Aorta (tissue), 5 donors: ENCODE measurements at places on chromosomes 12 and 14. TPM values are rescaled to one million over a fixed set of nuclear protein-coding genes. Genes with fewer than 3 reads are reported as not detected.

DIP2B gene
- total RNA-seq: 15.7 TPM

CISTR gene
- not detected for total RNA-seq

- H3K27ac ChIP-seq: no peak overlapping the region
- no peak for DNase-seq
- H3K4me3 ChIP-seq: no peak overlapping the region
- no peaks in the 10 kb centered on the region for H3K36me3 ChIP-seq
- H3K4me1 ChIP-seq: peaks cover 2% of the 10 kb centered on the region
- H3K27me3 ChIP-seq: no peaks in the 10 kb centered on the region
Observed at GRCh38 chr14:73025544-73025943, 1.4 kb downstream of the ZFYVE1 start.

DNA sequence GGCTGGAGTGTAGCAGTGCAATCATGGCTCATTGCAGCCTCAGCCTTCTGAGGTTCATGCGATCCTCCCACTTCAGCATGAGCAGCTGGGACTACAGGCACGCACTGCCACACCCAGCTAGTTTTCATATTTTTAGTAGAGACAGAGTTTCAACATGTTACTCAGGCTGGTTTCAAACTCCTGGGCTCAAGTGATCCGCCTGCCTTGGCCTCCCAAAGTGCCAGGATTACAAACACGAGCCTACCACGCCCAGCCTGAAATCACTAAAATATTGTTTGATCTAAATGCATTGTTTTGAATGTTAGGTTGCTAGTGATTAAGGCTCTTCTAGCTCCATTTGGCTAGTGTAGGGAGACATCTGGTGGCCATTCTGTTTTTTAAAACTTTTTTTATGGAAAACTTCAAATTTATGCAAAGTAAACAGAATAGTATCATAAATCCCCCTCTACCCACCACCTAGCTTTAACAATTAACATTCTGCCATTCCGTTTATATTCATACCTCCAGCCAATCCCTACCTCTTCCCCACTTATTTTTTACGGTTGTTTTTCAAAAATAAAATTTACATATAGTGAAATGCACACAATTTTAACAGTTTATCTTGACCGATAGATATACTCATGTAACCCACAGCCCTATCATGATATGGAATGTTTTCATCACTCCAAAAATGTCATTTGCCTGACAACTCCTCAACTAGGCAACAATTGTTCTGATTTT, 37.8 kb downstream of the MYO1H start:
- no peak for DNase-seq
- peaks cover 5% of the 10 kb centered on the region for H3K27me3 ChIP-seq
- H3K36me3 ChIP-seq: no peaks in the 10 kb centered on the region
- H3K4me3 ChIP-seq: no peak overlapping the region
- no peak overlapping the region for H3K27ac ChIP-seq
- H3K4me1 ChIP-seq: no peaks in the 10 kb centered on the region

DNA sequence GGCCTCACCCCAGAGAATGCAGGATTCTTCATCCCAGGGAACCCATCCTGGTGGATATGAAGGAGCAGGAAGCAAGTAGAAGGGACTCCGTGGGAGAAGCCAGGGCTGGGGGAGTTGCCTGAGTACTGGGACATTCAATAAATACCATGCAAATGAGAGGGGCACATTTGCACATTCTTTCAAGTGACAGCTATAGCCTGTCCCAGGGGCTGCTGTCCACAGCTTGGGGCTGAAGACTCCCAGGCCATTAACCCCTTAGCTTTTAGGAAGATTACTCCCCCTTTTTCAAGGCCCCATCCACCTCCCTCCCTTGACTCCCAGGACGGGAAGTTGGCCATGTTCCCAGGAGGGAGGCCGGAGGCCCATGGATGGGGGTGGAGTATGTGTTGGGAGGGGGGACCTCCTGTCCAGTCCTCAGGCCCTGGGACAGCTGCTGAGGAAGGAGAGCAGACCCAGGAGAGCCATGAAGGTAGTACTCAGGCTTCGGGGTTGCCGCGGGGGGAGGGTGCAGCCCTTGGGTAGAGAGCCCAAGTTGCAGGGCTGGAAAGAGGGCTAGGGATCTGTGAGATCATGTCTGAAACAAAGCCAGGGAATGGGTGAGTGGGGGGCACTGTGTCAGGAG, 974 bp upstream of the TNS2 start:
- peak; percentile 74 for DNase-seq
- H3K27me3 ChIP-seq: no peaks in the 10 kb centered on the region
- H3K4me1 ChIP-seq: no peaks in the 10 kb centered on the region
- no peaks in the 10 kb centered on the region for H3K36me3 ChIP-seq
- peak overlapping the region; percentile 97 for H3K27ac ChIP-seq

GRCh38 chr12:87020071-87020470, 763.9 kb upstream of the MGAT4C start:
- no peak overlapping the region for H3K4me3 ChIP-seq
- H3K36me3 ChIP-seq: no peaks in the 10 kb centered on the region
- no peak for DNase-seq
- H3K27ac ChIP-seq: no peak overlapping the region
- H3K27me3 ChIP-seq: no peaks in the 10 kb centered on the region
- no peaks in the 10 kb centered on the region for H3K4me1 ChIP-seq

- H3K27me3 ChIP-seq: no peaks in the 10 kb centered on the region
- no peaks in the 10 kb centered on the region for H3K36me3 ChIP-seq
- H3K4me1 ChIP-seq: no peaks in the 10 kb centered on the region
Observed at GRCh38 chr14:64825509-64825908, 54.2 kb downstream of the SPTB start.

DNA sequence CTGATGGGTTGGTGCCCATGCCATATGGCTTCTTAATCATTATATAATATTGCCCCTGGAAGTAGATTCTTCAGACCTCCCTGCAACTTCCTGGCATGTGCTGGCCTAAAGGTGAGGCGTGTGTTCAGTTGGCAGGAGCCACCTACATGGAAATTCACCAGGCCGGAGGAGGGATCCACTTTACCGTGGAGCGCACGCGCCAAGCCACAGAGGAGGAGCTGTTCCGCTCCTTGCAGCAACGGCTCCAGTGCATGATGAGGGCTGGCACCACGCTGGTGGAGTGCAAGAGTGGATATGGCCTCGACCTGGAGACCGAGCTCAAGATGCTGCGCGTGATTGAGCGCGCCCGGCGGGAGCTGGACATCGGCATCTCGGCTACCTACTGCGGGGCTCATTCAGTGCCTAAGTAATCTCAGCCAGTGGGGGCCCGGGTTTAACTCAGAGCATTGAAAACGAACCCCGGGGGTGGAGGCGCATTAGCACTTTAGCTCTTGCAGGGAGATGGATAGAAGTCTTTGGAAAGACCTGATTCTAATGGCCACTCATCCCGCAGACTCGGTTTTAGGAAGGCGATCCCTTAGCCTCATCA, 13.5 kb downstream of the AMDHD1 start:
- no peak for DNase-seq
- H3K27me3 ChIP-seq: no peaks in the 10 kb centered on the region
- H3K27ac ChIP-seq: no peak overlapping the region
- no peak overlapping the region for H3K4me3 ChIP-seq

DNA sequence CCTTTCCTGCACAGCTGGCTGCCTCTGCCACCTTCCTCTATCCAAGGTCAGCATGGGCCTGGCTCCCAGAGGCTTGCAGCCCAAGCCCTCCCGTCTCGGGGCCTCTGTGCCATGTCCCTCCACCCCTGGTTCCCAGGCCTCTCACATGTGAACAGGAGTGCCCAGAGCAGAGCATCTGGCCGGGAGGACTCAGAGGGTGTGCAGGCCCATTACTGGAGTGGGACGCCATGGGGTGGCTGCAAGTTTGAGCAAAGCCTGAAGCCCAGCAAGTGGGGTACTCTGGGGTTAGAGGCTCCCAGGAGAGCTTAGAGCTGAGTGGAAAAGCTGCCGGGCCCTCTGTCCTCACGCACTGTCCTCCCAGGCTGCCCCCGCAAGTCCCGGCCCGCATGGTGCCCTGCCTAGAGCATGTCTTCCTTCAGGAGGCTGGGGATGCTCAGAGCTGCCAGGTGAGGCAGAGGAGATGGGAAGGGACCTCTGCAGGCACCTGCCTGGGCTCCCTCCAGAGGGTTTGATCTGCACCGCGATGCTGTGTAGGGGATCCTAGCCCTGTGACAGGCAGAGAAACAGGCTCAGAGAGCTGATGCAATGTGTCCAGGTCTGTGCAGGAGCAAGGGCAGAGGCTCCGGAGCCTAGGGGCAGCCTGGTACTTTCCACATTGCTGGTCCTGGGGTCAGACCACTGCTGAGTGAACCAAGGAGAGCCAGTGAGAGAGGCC, 39.8 kb downstream of the DIO3 start:
- DNase-seq: peak; percentile 63
- no peaks in the 10 kb centered on the region for H3K27me3 ChIP-seq
- H3K36me3 ChIP-seq: no peaks in the 10 kb centered on the region

DNA sequence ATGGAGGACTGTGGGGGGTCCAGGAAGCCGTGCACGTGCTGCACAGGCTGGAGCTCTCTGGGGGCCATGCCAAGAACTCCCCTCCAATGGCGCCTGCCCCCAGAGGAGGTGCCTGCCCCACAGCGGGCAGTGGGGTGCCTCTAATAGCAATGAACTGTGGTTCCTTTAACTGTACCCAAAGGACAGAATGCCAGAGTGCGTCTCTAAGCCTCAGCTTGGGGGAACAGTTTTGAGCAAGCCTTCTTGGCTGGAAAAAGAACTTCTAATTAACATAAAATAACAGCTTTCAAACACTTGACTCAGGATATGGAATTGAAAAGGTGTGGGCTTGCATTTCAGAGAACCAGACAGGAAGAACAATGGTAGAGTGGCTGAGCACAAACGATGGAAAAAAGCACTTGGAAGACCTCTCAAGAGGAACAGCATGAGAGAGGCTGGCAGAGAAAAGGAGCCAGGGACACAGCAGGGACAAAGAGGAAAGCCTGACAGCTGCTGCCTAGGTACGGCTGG, 195.6 kb downstream of the TTC7B start:
- no peak overlapping the region for H3K27ac ChIP-seq
- DNase-seq: no peak
- no peaks in the 10 kb centered on the region for H3K27me3 ChIP-seq
- H3K4me1 ChIP-seq: no peaks in the 10 kb centered on the region

GRCh38 chr12:109510196-109510595, 32.8 kb downstream of the UBE3B start:
- H3K27me3 ChIP-seq: no peaks in the 10 kb centered on the region
- no peaks in the 10 kb centered on the region for H3K4me1 ChIP-seq
- no peak for DNase-seq
- no peak overlapping the region for H3K27ac ChIP-seq
- H3K36me3 ChIP-seq: peaks cover 4% of the 10 kb centered on the region

- H3K36me3 ChIP-seq: no peaks in the 10 kb centered on the region
- H3K27ac ChIP-seq: peak overlapping the region; percentile 85
- DNase-seq: no peak
- H3K4me3 ChIP-seq: no peak overlapping the region
- no peaks in the 10 kb centered on the region for H3K27me3 ChIP-seq
Observed at GRCh38 chr12:89372584-89373370, 20.5 kb upstream of the DUSP6 start.

GRCh38 chr12:58765076-58765475, 155.2 kb downstream of the LRIG3 start:
- DNase-seq: no peak
- no peaks in the 10 kb centered on the region for H3K36me3 ChIP-seq
- no peaks in the 10 kb centered on the region for H3K27me3 ChIP-seq
- H3K27ac ChIP-seq: no peak overlapping the region
